ENCODE measurements at places on chromosomes 6 and 20.

GRCh38 chr6:5854899-5855298, 151.8 kb downstream of the NRN1 start:
- no peak for DNase-seq

- DNase-seq, result no peak
Observed at GRCh38 chr6:44733868-44734267, 346.4 kb downstream of the CDC5L start.

GRCh38 chr6:157571269-157571668, 190.3 kb downstream of the ZDHHC14 start:
- no peak for DNase-seq

- no peak for DNase-seq
Observed at GRCh38 chr6:157488058-157488457, 107.1 kb downstream of the ZDHHC14 start.

DNA sequence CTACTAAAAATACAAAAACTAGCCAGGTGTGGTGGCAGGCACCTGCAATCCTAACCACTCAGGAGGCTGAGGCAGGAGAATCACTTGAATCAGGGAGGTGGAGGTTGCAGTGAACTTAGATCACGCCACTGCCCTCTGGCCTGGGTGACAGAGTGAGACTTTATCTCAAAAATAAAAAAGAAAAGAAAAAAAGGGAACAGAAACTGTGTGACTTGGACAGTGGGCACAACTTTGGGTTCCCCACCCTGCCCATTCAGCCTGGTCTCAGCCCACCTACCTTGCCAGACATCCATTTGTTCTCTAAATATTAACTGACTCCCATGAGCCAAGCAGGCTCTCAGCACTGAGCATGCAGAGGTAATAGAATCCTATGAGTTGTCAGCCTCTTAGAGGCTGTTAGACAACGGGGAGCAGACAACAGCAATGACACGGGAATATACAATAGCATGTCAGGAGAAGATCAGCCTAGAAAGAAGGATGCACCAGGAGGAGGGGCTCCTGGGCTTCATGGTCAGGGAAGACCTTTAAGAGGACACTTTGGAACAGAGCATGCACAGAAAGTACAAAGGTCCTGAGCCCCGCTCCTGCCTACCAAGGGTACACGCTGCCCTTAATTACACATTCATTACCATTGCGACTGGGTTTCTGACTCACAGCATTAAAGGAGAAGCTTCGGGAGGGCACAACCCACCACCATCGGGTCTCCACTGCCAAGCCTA, 20.0 kb downstream of the FAM209B start:
- DNase-seq, result no peak
